ENCODE measurements at places on chromosomes 5 and 9. TPM values are rescaled to one million over a fixed set of nuclear protein-coding genes. Genes with fewer than 3 reads are reported as not detected.
A peak's percentile ranks its signal among the peaks of the same experiment; 100 is the strongest.

- no peak for DNase-seq
Measured at GRCh38 chr9:34387239-34387638, 10.5 kb upstream of the MYORG start.

DNA sequence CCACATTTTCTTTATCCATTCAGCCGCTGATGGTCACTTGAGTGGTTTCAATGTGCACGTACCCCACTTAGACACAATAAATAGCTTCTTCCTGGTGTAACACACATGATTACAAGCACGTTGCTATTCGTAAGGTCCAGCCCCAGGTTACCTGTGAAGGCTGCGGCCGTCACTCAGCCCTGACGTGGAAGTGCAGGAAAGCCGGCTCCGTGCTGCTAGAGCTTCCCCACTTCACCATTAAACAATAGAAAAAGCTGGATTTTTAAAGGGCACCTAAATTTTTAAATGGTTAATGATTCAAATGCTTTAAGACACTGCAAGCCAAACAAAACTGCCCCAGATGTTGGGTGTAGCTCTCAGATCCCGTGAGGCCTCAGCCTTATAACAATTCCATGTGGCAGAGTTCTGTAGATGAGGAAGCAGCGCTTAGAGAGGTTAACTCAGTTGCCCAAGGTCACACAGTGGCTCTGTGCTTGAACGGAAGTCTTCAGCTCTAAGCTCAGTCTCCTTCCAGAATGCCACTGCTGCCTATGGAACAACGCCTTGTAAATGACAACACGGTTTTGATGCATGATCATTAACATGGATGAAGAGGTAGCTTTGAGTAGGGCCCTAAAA, 125.7 kb downstream of the COL23A1 start:
- no peak for DNase-seq

- DNase-seq = peak; percentile 75
Measured at GRCh38 chr5:78544561-78545201, 103.9 kb downstream of the LHFPL2 start.

- no peak for DNase-seq
Measured at GRCh38 chr5:55864606-55865541, 13.7 kb downstream of the IL31RA start.

DNA sequence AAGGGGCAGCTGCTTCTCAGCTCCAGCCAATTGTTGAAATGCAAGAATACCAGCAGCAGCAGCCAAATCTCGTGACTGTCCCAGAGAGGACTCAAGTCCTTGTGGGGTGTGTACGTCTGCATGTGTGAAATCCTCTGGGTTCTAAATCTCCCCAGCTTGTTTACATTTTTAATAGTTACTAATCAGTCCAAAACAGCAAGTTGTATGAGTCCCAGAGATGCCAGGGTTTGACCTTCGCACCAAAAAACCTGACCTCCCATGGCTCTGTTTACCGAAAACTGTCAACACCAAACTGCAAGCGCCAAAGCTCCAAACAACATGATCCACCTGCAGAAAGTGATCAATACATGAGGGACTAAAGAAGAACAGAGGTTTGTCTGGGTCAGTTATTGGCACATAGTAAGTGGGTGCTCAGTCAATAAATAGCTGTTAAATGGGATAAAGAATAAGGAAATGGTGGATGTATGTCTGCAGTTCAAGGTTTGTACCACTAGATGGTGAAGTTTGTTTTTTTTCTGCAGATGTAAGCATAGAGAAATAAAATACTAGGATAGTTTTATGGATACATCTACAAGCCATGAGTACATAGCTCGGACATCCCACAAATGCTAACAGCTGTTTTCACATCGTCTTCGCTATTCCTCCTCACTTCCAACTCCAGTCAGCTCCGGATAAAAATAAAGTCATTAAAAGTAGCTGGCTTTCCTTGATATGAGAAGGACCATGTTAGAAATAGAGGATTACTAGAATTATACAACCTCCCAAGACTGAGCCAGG, 85.3 kb upstream of the ADRB2 start:
- peak; percentile 69 for DNase-seq

- DNase-seq = no peak
Measured at GRCh38 chr5:162026803-162027202, 40.8 kb upstream of the GABRG2 start.

DNA sequence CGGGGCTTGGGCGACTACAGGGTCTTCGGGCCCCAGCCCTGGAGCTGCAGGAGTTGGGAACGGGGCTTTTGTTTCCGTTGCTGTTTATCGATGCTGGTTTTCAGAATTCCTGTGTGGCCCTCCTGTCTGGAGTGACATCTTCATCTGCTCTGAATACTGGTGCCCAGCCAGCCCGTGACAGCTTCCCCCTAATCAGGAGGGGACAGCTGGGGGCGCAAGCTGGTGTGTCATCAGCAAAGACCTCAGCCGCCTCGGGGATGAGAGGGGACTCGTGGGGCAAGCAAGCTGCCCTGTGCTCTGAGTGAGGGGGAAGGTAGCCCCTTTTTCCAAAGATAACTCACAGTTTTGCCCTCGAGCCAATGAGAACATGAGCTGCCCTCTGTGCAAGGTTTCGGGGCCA, 110.7 kb downstream of the RXRA start:
- DNase-seq = no peak

DNA sequence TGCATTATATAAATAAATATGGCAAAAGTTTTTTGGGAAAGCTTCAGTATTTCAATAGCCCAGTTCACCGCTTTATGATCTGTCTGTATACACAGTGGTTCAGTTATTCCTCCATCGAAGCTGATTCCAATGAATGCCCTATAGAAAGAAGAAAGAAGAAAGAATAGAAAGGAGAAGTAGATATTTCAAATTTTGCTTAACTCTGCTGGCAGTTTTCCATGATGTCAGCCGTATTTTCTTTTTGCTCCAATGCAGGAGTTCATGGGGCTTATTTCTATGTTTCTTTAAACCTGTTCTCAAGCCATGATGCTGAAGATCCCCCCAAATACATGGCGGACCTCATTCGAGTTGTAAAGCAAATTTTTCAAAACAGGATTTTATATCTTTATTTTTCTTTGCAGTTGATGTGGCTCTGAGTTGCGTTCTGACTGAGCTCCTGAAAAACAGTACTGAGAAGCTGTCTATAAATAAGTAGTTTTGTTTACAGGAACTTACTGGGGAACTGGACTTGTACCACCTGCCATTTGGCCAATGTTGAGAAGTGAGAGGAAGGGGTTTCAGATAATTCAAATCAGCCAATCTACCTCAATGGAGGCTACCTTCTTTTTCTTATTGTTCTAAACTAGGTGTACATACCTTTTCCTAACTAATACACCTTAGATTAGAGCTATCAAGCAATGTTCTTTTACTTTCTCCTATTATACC, 418.5 kb upstream of the MEF2C start:
- no peak for DNase-seq

DNA sequence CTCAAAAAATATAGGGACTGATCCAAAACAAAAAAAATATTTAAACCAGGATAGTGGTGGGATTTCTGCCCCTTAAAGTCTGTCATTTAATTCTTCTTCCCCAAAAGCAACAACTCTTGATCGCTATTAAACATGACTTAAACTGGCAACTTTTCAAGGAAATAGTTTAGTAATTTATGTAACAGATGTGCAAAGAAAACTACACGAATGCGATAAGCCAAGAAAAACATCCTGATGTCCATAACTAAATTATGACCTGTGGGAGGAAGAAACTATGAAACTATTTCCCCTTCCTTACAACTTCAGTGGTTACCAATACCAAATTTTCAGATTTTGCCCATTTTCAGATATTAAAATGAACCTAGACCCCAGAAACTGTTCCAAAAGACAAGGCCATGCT, 31.5 kb downstream of the CLINT1 start:
- DNase-seq = no peak

DNA sequence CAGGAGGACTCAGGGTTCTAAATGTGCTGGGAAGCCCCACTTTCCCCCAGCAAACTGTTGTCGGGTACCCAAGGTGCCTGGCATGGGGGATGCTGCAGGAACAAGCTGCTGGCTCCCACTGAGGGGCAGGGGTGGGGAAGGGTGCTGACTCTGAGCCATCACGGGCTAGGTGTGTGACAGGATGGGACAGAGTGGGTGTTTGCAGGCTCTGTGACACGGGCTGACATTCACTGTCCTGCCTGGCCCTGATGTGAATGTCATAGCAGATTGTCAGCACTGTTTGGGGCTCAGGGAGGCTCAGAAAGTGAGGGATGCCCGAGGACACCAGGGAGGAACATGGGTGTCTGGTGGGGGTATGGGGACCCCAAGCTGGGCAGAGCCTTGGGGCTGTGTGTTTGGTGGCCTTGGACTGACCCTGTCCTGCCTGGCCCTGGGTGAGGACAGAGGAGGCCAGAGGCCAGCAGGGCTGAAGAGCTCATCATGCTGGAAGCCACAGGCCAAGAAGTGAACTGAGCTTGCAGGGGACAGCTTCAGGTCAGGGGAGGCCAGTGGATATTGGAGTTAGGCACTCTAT, 20.6 kb downstream of the WNK2 start:
- DNase-seq = no peak

GRCh38 chr9:120693700-120694008, 20.6 kb downstream of the MEGF9 start:
- no peak for DNase-seq

- DNase-seq = peak; percentile 97
Measured at GRCh38 chr9:127574072-127574993, 37.7 kb upstream of the STXBP1 start.

DNA sequence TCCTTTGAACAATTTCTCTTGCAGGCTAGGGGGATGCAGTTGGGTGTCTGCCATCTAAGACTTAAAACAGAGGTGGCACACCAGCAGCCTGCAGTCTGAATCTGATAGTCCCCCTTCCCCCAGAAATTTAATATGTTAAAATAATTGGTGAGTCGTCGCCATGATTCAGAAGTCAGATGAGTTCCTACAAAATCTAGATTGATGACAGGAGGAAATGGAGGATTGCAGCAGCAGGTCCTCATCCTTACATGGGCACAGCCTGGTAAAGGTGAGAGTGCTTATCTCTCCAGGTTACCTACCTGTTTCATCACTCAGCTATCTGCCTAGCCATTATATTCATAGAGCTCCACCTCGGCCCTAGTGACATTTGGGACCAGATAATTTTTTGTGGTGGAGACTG, 112.3 kb downstream of the PCSK1 start:
- DNase-seq = peak; percentile 38

DNA sequence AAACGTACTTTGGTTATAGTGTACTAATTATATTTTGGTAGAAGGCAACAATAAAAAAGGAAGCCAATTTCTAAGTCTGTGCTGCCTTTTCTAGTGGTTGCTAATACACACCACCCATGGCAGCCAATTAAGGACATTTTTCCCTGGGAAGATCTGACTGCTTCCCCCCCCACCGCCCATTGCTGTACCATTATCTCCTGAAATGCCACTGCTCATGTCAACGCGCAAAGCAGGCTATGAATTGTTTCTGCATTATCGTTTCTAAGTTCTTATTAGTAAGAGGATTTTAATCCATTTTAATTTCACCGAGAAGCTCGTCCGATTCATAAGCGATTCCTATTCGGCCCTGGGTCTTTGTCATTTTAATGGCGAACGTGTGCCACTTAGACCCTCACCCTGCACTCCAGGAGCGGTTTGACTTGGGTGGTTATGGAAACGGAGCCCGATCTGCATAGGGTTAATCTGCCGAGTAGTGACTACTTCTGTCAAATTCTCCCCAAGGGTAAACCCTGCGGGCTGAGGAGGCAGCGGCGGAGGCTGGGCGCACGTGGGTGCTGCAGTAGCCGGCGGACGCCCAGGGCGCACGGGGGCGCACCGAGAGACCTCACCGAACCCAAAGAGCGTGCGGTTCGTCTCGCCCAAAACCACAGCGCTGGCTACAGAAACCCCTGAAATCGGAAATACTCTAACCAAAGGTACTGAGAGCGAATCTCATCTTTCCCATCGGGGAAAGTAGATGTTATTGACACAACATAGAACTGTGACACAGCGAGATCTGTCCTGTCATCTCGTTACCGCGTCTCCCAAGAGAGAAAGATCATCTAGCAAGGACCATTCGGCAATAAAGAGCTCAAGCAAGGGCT, 55.8 kb upstream of the SHC3 start:
- no peak for DNase-seq

DNA sequence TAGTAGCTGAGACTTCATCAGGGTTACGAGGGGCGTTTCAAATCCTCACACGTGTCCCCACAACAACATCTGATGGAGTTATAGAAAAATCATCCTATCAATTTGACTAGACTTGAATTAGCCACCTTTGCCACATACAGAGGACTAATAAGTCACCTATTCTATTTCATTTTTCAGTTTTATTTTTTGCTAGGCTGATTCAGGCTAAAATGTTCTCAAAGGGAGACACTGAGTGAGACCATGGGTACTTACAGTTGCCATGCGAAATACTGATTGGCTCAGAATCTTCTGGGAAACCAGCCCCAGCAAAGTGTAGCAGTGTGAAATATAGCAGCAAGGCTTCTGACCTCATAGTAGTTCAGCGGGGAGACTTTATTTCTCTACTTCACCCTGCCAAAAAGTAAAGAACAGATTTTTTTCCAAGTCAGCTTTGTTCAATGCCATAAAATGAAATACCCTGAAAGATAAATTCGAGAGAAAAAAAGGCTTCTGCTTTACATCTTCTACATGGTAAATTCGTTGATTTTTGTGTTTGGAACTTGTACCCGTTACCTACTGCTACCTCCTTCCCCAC, 69.9 kb downstream of the SEMA6A start:
- DNase-seq = no peak

DNA sequence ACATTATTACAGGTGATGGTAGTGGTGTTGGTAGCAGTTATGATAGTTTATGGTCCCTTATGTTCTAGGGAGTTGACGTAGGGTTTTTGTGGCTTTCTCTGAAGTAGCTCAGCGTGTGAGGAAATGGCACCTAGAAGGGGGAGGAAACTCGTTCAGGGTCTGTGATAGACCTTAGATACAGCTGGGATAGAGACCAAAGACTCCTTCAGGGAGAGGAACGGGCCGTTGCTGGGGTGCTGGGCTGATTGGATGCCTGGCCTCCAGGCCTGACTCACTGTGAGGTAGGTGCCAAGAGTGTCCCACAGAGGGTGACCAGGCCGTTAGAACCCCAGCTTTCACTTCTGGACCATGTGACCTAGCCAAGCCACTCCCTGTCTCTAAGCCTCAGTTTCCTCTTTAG, 96.6 kb downstream of the DAB2IP start:
- no peak for DNase-seq

PCDHGC4 gene
- 0.22 TPM for total RNA-seq

CENPH gene
- total RNA-seq = 87.3 TPM

DMRT3 gene
- total RNA-seq = 0.24 TPM

PLAC8L1 gene
- total RNA-seq = not detected

ZNF354B gene
- total RNA-seq = 8.8 TPM

FBP1 gene
- total RNA-seq = not detected

PDE6A gene
- 0.41 TPM for total RNA-seq

SLC12A7 gene
- total RNA-seq = 10.2 TPM

ANKDD1B gene
- not detected for total RNA-seq

AGXT2 gene
- not detected for total RNA-seq
